NCI-H187 treated with DMSO at 0.1 percent for 48 hours (cell line): ENCODE measurements at places on chromosomes 5 and 9.
A peak's percentile ranks its signal among the peaks of the same experiment; 100 is the strongest.

DNA sequence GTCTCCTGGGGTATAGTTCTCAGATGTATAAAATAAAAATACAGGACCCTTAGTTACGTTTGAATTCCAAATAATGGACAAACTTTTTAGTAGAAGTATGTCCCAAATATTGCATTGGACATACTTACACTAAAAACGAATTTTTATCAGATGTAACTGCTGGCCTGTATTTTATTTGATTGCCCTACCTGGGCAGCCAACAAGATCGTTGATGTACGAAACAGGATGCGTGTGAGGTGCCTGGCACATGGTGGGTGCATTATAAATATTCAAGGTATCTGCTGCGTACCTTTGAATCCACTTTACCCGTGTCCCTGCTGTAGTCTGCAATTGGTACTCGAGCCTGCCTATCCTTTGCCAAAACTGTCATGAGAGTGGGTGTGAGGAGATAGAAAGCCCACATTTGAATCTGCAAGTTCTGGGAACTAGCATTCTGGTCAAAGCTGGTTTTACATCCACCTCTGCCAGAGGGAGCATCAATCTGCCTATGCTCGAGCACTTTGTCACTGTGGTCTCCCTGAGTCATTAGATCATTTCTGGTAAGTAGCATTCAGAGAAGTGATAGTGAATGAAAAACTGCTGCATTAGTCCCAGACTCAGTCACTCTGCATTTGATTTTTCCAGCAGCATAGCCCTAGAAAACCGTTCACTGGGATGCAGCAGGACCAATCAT, 133.7 kb upstream of the IQGAP2 start:
- no peak for DNase-seq

DNA sequence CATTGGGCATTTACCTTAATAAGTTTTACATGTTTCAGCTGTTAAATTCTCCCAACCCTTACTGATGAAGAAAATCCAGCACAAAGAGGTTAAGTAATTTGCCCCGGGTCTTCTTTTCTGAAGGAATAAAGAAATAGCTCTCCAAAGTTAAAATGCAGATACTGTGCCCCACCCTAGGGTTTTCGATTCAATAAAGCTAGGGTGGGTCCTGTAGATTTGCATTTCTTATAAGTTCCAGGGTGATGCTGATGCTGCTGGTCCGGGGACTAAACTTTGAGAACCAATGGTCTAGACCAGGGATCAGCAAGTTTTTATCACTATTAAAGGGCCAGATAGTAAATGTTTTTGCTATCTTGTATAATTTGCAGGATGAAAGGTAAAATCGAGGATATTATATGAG, 156.7 kb downstream of the ADAMTS12 start:
- DNase-seq, result no peak

DNA sequence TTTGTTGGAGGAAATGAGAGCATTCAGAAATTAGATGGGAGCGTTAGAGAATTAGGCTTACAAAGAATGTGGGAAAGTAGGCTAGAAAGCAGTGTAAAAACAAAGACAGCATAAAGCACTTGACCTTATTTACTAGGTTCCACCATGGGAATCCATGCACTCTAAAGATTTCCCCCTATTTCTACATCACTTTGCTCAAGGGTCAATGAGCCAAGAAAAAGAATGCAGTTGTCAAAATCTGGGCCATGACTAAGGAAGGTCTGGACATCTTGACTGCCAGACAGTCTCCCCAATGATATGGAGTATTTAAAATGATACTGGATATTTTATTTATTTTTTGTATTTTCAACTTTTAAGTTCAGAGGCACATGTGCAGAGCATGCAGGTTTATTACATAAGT, 3.4 kb downstream of the TLR4 start:
- no peak for DNase-seq

DNA sequence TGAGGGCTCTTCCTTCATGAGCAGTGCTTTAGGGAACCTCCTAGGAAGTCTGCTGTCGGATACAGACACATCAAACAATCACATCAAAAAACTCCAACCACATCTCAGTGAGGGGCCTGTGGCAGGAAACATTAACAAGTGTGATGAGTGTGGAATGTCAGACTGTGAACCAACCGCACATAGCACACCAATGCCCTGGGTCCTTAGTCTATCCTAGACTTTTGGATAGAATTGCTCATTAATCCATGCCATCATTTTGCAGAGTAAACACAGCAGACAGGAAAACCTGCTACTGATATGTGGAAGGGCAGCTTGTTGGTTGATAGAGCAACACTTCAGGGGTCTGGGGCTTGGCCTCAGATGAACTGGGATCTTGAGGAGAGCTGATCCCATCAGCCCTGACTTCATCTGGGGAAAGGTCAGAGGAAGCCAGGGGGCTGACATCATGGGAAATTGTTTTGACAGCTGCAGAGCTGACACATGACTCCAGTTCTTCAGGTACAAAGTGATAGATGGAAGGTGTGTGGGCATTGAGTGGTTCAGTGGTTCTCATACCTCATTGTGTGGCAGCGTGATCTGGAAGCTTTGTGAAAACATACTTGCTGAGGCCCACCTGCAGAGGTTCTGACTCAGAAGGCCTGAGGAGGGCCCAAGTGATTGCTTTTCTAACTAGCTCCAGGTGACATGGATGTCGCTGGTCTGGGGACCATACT, 193.3 kb downstream of the DIRAS2 start:
- DNase-seq, result no peak

DNA sequence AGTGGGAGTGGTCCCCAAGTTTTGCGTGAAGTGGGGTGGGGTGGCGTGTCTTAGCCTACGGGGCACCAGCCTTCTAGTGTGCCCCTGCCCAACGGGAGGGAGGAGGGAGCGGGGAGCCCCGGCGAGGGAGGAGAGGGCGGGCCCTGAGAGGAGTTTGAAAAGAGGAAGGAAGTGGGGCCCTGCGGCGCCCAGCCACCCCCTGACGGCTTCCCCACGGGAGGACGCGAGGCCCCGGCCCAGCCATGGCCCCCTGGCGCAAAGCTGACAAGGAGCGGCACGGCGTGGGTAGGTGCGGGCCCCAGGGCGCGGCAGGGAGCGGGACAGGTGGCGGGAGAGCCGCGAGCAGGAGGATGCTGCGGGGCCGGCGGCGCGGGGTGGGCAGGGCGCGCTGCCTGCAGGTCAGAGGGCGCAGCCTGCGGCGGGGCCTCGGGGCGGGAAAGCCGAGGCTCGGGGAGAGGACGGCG, at the start of gene DOCK2:
DOCK2 (plus strand) TSS at position 191 of the 464 bp plus-strand sequence; CDS start at position 243, 52 bp downstream.
- DNase-seq, result no peak

DNA sequence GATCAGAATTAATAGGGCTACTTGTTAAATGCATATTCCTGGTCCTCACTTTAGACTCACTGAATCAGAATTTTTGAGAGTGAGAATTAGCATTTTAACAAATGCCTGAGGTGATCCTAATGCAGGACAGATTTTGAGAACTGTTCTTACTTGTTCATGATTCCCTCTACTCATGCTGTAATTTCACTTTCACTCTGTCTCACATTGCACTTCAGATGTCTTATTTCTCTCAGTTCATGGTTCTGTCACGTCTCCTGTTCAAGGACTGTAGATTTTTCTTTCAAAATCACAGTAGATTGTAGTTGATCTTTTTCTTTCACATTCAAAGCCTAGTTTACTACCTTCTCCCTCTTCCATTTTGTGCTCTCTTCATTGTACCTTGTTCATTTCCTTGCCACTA, 54.3 kb downstream of the ADGRV1 start:
- DNase-seq, result no peak

GRCh38 chr9:5786370-5787127, 46.4 kb downstream of the ERMP1 start:
- DNase-seq, result no peak

DNA sequence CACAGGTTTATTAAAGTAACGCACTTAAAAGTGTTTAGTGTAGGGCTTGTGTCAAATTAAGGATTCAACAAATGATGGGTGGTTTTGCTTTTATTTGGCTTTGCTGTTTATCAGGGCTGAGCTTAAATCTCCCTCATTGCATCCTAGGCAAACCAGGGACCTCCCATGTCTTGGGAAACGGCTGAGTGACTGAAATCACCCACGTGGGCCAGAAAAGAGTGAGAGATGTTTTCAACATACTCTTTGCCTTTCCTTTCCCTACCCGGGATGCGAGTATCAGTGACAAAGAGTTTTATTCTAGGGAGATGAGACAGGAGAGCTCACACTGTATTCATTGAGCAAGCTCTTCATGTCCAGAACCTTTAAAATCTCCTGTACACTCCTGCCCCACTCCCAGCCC, 23.3 kb downstream of the KCNMB1 start:
- DNase-seq, result no peak

DNA sequence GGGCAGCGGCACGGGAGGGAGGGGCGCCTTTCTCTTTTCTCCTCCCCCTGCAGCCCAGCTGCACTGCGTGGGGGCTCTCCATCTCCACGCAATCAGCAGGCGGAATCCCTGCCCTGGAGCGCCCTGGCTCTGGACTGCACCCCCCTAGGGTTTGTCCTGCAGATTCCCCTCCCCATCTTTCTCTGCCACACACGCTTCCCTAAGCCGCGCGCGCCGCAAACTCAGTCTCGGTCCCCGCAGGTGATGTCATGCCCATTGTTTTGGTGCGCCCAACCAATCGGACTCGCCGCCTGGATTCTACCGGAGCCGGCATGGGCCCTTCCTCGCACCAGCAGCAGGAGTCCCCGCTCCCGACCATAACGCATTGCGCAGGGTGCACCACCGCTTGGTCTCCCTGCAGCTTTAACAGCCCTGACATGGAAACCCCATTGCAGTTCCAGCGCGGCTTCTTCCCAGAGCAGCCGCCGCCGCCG, at the start of gene KCNN2:
KCNN2 (plus strand) TSS at position 347 of the 473 bp plus-strand sequence; CDS start at position 417, 70 bp downstream.
- DNase-seq, result peak; percentile 43

GRCh38 chr5:175822225-175822624, 49.2 kb upstream of the CPLX2 start:
- DNase-seq, result no peak

DNA sequence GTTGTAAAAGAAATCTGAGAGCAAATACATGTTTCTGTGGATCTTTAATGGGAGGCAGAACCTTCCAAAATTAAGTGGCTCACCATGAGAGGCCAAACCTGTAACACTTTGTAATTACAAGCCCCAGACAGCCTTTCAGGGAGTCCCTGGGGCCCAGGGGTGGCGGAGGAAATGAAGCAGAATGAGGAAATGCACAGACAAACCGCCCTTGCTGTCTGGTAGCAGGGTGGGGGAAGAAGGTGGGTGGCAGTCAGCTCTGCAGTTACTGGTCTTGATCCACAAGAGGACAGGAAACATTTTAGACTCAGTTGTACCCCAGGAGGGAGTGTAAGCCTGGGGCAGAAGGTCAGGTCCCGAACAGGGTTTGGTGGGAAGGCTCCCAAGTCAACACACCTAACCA, 6.5 kb downstream of the ARL14EPL start:
- no peak for DNase-seq

DNA sequence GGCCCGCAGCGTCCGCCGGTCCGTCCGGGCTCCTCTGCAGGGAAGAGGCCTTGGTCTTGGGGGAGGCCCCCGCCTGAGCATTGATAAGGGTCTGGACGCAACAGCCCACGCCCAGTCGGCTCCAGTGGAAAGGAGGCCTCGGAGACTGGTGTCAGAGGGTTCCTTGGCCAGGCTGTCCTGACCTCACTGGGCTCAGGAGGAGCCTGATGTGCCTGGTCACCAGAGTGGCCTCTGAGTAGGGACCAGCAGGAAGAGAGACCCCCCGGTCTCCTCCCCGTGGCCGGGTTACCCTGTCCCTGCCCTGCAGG, 13.2 kb downstream of the LMX1B start:
- no peak for DNase-seq

DNA sequence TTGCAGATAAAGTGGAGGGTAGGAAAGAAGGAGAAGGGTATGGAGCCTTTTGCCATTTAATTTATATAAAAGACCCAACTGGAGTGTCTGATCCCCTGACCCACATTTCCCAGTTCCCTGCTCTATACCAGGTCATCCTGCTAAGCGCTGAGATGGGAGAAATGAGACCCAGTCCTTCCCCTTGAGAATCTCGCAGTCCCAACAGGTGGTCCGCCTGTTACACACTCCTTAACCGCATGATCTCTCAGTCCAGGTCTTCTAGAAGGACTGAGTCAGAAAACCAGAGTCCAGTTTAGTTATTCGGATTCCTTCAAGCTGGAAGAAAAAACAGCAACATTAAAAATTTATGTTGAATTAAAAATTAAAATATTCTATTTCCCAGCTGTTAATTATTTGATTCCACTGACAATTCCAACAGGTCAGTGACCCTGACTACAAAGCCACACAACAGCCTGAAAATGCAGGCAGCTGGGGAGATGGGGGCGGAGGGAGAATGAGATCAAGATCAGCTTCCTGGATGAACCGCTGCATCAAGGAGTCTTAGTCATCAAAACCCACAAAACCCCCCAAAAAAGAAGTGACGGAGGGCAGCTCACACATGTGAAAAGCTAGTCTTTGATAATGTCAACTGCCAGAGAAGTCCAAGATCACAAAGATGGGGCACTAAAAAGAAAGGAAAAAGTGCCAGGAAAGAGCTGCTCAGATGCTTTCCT, 44.0 kb downstream of the GGTA1 start:
- no peak for DNase-seq

DNA sequence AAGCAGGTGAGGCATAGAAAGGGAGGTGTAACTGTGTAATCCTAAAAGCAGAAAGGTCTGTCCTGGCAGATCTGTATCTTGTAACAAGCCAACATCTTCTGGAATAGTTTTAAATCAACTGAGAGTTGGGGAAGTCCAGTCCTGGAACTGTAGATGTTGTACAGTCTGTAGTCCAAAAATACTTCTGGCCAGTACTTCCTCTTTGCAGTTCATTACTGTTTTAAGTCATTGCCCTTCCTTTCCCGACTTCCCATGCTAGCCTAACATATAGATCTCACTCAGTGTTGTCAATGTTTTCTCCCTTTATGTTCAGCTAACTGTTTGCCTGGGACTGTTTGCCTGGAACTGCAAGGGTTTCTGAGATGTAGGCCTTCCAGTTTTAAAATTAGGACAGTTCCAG, 168.5 kb upstream of the ISL1 start:
- DNase-seq, result no peak

GRCh38 chr5:73969195-73970036, 343.4 kb downstream of the ARHGEF28 start:
- no peak for DNase-seq

GRCh38 chr9:115349542-115349941, 231.6 kb upstream of the TNC start:
- no peak for DNase-seq

GRCh38 chr9:79395755-79396154, 176.0 kb upstream of the TLE4 start:
- no peak for DNase-seq

GRCh38 chr5:80207832-80208231, 48.0 kb downstream of the SERINC5 start:
- DNase-seq, result no peak
